Activated CD8-positive, alpha-beta memory T cell treated with anti-CD3 and anti-CD28 coated beads, Interleukin-2, amount 10 ng/mL, durations not matched to agents 7 days and 5 days (primary cell): ENCODE measurements at places on chromosomes 5 and 9. TPM values are rescaled to one million over a fixed set of nuclear protein-coding genes. Genes with fewer than 3 reads are reported as not detected.

GRCh38 chr5:75648712-75649111 lies 37.5 kb downstream of the ANKDD1B start:
- no peak for DNase-seq
- H3K27ac ChIP-seq = no peak overlapping the region
- peaks cover 1% of the 10 kb centered on the region for H3K36me3 ChIP-seq
- no peak overlapping the region for H3K4me3 ChIP-seq
- H3K27me3 ChIP-seq = no peaks in the 10 kb centered on the region
- peaks cover 3% of the 10 kb centered on the region for H3K4me1 ChIP-seq

DNA sequence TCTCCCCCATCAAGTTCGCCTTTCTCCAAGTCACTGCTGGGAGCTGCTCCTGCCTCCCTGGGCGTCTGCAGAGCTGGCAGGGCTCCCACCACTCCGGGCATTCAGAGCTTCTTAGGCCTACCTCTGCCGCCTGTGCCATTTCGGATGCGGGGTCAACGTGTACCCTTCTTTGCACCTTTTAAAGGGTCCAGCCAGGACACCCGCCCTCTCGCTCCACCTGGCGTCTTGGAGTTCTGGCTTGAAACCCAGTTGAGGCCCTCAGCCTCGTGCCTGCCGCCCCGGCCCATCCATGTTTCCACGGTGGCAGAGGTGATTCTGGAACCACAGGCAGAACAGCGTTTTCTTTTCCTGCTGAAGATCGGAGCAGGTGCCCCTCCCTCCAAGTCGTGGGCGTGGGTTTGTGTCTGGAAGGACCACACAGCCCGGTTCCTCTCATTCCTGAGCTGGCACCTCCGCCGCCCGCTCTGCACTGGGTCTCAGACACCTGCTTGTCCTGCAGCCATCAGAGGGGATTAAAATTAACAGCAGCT lies 32.9 kb downstream of the NDUFS6 start:
- H3K36me3 ChIP-seq = no peaks in the 10 kb centered on the region
- peaks cover 2% of the 10 kb centered on the region for H3K4me1 ChIP-seq
- no peak overlapping the region for H3K4me3 ChIP-seq
- no peak overlapping the region for H3K27ac ChIP-seq

DNA sequence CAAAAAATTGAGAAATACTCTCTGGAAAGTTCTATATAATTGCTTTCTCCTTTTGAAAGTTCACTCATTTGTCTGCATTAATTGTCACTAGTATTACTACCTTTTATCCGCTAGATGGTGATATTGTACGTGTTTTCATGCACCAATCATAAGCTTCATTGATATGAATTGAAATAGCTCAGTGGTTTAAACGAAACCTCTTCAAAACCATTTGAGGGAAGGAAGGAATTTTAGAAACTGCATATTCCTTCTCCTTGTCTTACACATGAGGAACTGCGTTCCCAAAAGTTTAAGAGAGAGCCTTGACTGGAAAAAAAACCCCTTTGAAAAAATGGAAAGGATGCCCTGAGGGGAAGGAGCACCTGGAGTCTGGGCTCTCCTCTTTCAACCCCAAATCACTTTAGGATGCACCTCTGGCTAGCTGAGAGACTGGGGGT lies 98.6 kb downstream of the YTHDC2 start:
- no peaks in the 10 kb centered on the region for H3K36me3 ChIP-seq
- H3K27ac ChIP-seq = no peak overlapping the region
- DNase-seq = no peak
- H3K4me1 ChIP-seq = peaks cover 7% of the 10 kb centered on the region

The SPATA31A3 gene
- total RNA-seq = not detected

The PCDHGA10 gene
- total RNA-seq = not detected
